ENCODE measurements at places on chromosomes 13 and 19. TPM values are rescaled to one million over a fixed set of nuclear protein-coding genes. Genes with fewer than 3 reads are reported as not detected.

Gene GIPC3
- 0.19 TPM for polyA plus RNA-seq

- no peak for DNase-seq
- H3K27ac ChIP-seq = no peak overlapping the region
- H3K4me3 ChIP-seq = no peak overlapping the region
- H3K4me1 ChIP-seq = no peaks in the 10 kb centered on the region
- no peaks in the 10 kb centered on the region for H3K36me3 ChIP-seq
Observed at GRCh38 chr13:21782736-21783135, 111.9 kb downstream of the FGF9 start.

DNA sequence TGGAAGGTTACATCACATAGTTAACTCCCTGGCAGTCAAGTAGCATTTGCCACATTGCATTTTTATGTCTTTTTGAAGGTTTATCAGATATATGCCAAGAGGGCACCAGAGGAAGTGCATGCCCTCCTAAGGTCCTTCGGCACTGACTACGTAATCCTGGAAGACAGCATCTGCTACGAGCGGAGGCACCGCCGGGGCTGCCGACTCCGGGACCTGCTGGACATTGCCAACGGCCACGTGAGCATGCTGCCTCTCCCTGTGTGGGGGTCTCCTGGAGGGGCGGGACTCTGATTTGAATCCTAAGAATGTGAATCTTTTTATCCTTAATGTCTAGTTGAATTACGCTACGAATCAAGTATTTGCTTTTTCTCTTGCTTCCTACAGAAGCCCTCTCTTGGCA lies 74.8 kb downstream of the DPY19L3 start:
- no peak overlapping the region for H3K27ac ChIP-seq
- DNase-seq = no peak
- H3K4me1 ChIP-seq = no peaks in the 10 kb centered on the region
- peaks cover 6% of the 10 kb centered on the region for H3K36me3 ChIP-seq

- no peak overlapping the region for H3K27ac ChIP-seq
- H3K4me1 ChIP-seq = no peaks in the 10 kb centered on the region
- no peaks in the 10 kb centered on the region for H3K36me3 ChIP-seq
Observed at GRCh38 chr13:49664606-49665005, 26.7 kb downstream of the EBPL start.

Gene FFAR2
- polyA plus RNA-seq = 0.64 TPM
